ENCODE measurements at places on chromosomes 7 and 10.

GRCh38 chr7:2936301-2936700, 92.2 kb upstream of the GNA12 start:
- DNase-seq = no peak

- no peak for DNase-seq
Observed at GRCh38 chr10:104689547-104689946, 48.5 kb downstream of the SORCS3 start.

GRCh38 chr10:6211341-6211670, 8.6 kb downstream of the PFKFB3 start:
- no peak for DNase-seq

GRCh38 chr7:67625257-67625737, 628.7 kb downstream of the TYW1 start:
- peak; percentile 3 for DNase-seq

- no peak for DNase-seq
Observed at GRCh38 chr7:99365318-99366141, 9.0 kb upstream of the ARPC1B start.

DNA sequence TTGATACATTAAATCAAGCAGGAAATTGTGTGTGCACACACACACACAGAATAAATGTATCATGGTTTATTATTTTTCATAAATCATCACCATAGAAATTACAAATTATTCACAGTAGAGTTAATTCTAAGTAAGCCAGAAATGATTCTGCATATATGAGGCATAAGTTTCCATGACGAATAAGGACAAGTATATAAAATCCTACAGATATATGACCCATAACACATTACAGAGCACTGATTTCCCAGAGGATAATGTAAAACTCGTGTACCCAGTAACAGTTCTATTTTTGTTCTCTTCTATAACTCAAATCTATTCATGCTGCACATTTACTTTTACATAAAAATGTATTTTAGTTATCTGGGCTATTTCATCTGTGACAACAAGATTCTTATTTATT, 169.7 kb downstream of the LRRTM3 start:
- no peak for DNase-seq

DNA sequence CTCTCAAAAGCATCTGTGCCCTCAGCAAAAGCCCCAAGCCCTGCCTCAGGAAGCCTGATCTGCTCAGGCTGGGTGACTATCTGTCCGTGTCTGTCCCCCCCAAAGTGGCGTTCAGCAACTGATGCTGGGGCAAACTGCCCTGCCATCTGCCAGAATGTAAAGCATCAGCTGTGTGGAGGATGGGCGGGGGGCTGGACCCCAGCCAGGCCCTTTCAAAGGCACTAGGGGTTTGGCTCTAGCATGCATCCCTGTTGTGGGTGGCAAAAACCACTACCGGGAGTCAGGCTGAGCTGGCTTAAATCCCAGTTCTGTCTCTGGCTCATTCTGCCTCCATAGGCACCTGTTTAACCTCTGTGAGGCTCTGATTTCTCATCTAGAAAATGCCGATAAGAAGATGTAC, 35.5 kb downstream of the GPRIN2 start:
- DNase-seq = no peak

DNA sequence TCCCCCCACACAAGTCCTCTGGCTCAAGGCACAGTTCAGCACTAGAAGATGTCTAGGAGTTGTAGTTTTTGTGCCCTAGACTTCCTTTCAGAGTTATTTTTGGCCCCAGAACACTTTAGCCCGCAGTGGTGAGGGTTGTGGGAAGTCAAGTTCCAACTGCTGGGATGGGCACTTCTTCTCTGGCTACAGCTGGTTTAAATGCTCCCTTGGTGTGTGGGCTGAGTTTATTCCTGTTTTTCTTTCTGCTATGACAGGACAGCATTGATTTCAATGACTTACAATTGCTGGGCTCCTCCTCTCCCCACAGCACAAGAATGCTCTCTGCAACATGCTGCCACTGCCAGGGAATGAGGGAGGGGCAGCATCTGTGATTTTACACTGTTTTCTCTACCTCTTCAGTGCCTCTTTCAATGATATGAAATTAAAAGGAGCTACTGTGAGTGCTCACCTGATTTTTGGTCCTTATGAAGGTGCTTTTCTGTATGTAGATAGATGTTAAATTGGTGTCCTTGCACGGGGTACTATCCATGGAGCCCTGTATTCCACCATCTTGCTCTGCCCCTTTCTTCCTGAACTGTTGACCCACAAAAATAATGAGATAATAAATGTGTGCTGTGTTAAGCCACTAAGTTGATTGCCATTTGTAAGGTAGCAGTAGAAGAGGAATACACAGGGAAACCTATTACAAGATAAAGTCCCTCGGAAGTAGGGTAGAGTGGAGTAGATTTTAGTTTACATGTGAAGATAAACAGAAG, 56.3 kb downstream of the SLC13A1 start:
- DNase-seq = no peak

GRCh38 chr10:114653926-114654325, 4.1 kb downstream of the ABLIM1 start:
- DNase-seq = no peak
